ENCODE measurements at places on chromosomes 7 and 10.

- no peak for DNase-seq
Observed at GRCh38 chr10:2436933-2437332, 630.4 kb upstream of the PFKP start.

DNA sequence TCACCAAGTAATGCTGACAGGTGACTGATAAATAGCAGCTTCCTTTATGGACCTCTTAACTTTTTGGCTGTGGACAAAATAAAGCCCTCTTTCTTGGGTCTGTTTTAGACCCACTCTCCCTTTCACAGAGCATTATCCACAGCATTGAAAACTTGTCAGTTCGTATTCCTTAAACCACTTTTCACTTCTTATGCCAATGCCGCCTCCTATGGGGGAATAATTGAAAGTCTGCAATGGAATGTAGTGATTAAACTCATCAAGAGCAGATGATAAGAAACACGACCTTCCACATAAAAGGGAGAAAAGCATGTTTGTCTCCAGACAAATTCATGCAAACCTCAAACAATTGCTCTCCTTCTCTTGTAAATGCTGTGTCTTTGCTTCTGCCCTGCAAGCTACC is 153.4 kb downstream of the SORCS1 start:
- DNase-seq = no peak

DNA sequence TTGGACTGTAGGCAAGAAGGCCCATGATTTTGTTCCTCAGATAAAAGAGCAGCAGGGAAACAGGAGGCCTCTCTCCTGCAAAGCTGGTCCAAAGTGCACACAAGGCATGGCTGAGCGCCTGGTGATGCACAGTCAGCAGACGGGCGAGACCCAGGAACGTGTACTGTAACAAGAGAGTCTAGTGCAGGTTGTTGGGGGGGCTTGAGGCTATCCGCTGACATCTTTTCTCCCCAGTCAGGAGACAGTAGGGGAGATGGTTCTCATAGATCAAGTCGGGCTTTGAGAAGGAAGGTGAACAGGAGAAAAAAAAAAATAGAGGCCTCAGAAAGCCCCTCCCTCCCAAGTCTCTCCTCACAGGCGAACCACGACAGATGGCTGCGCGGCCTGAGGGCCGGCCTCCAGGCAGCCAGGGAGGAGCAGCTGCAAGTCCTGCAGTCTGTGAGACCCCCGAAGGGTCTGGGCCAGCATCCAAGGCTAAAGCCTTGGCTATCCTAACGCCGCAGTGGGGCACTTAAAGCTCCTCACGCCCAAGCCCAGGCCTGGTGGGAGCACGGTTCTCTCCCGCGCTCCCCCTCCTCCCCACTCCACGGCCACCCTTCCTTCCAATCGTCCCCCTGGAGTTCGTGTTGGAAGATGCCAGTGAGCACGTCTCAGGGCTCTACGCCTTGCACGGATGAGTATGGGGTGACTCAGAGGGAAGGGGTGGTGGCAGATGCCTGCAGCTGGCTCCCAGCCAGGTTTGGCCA is 68.3 kb downstream of the PRKAG2 start:
- DNase-seq = no peak

- no peak for DNase-seq
Observed at GRCh38 chr7:103690242-103690974, 244.4 kb upstream of the SLC26A5 start.

DNA sequence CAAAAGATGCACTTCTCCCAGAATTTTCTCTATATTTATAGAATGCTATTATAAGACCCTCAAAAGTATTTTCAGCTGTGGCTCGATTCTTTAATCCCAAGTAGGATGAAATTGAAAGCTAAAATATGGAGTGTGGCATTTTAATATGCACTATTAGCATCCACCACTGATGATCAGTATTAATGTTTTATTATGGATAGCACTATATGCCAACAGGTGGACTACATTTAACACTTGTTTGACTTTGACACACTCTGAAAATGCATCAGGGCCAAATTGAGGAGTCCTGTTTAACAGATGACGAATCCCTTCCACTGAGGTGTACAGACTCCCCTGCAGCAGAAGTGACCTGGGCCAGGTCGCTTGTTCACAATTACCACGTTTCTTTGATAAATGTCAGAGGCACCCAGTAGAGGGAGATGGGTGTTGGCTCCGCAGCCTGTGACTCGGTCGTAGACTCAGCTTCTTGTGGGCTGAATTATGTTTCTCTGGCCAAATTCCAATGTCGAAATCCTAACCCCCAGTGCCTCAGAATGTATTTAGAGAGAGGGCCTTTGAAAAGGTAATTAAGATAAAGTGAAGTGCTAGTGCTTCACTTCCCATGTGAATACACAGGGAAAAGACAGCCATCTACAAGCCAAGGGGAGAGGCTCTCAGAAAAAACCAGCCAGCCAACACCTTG is 48.1 kb downstream of the WIPF3 start:
- peak; percentile 24 for DNase-seq

DNA sequence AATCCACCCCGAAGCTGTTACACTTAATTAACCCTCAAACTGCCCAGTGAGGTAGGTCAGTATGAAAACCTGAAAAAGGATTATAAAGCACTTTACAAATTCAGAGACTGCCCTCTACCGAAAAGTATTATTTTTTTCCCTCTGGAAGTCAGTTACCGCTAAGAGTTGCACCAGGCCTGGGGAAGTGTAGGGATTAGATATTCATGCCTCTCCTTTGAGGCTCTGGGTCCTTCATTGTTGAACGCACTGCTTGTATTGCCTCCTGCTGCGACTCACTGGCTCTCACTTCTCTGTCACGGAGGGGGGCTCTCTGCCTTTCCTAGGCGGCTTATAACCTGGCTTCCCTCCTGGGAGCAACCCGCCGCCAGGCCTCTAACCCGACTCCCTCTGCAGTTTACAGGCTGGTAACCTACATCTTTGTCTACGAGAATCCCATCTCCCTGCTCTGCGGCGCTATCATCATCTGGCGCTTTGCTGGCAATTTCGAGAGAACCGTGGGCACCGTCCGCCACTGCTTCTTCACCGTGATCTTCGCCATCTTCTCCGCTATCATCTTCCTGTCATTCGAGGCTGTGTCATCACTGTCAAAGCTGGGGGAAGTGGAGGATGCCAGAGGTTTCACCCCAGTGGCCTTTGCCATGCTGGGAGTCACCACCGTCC is 2.7 kb downstream of the RHBDD2 start:
- DNase-seq = no peak

- no peak for DNase-seq
Observed at GRCh38 chr7:95424716-95425115, 10.1 kb downstream of the PON2 start.

- peak; percentile 89 for DNase-seq
Observed at GRCh38 chr7:69349291-69349690, 249.0 kb upstream of the AUTS2 start.

DNA sequence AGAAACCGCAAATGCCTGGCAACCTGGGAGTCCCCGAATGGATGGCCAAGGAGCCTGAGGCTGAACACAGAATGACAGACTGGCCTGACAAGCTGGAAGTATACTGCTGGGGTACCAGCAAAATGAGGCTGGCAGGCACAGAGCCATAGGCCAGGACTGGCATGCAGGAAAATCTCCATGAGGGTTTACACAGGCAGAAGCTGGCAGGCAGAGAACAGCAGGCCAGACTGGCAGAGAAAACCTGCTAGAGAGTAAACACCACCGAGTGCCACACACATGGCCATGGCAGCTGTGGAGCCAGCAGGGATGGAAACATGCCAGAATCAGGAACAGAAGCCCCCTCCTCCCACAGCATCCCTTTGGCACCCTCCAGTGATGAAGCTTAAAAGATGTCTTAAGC is 63.4 kb downstream of the CRPPA start:
- no peak for DNase-seq

DNA sequence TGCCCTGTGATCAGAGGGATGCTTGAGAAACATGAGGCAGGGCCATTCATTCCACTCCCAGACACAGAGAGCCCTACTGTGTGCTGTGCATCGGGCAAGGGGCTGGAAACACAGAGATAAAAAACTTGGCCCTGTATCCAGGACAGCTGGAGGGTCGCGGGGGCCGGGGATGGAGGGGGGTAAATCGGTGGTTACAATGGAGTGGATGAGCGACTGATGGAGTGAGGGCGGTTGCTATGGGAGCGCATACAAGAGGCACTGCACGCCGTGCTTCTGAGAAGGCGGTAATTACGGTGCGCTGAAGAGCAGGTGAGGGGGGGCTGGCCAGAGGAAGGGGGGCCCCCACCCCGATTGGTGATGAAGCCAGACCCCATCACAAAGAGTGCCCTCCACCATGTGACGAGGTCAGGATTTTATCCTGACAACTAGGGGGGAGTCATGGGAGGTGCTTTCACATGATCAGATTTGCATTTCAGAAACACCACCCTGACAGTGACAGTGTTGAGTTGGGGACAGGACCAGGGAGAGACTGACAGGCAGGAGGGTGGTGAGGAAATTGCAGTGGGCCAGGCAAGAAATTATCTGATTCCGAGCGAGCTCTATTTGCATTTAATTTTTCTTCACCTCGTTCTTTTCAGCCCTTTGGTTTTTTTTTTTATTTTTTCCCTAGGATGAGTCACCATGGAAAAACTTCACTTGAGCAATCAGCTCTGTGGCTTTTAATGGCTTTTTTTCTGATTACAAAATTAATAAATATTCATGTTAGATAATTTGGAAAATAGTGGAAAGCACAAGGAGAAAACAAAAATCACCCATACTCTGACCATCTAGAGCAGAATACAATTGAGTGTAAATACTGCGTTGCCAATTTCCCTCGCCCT is 7.8 kb downstream of the CPA5 start:
- peak; percentile 93 for DNase-seq

All from NCI-H187 (cell line).